ENCODE measurements at places on chromosomes 4 and X.

DNA sequence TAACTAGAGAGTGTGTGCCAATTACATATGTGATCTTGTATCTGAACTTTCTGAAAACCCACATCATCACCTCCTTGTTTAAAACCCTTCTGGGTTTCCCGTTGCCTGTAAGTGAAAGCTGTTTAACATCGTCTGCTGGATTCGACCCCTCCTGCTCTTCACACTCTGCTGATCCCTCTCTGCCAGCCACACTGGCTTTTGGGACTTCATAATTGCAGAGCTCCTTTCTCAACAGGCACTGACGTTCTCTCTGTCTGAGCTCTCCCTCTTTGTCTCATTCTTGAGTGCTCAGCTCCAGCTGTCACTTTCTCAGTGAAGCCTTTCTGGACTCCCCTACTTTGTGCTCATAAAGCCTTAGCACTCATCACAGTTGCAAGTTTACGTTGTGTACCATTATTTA lies 153.9 kb downstream of the CEP135 start:
- no peak for DNase-seq

DNA sequence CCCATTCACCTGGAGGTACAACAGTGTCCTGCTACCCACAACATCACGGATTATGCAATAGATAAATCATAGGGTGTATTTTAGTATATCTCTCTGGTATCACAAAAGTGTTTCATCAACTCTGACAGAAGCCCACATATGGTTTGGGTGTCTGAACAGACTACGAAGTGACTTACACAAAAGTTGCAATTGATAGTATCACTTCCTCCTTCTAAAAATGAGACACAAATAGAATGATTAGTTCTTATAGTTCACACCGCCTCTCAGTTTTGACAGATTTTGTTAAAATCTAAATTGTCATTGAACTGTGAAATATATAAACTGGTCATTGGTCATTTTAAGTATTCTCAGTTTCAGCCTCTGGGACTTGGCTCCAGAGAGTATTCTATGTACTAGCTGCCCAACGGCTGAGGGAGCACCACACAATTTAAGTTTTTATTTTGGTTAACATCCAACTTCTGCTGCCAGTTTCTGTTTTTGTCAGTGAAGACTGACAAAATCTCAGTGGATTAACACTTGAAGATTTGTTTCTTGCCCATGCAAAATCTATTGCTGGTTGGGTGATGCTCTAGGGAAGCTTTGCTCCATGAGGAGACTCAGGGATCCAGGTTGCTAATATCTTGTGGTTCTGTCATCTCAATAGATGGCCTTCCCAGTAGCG lies 113.8 kb upstream of the PUDP start:
- no peak for DNase-seq

GRCh38 chr4:140450352-140450751 lies 22.9 kb upstream of the CLGN start:
- no peak for DNase-seq

GRCh38 chr4:13633671-13634070 lies 6.1 kb upstream of the BOD1L1 start:
- DNase-seq, result no peak

GRCh38 chr4:58749206-58749605 lies 1639.0 kb upstream of the IGFBP7 start:
- peak; percentile 28 for DNase-seq

- DNase-seq, result no peak
Observed at GRCh38 chrX:10208953-10209352, 52.2 kb downstream of the CLCN4 start.

DNA sequence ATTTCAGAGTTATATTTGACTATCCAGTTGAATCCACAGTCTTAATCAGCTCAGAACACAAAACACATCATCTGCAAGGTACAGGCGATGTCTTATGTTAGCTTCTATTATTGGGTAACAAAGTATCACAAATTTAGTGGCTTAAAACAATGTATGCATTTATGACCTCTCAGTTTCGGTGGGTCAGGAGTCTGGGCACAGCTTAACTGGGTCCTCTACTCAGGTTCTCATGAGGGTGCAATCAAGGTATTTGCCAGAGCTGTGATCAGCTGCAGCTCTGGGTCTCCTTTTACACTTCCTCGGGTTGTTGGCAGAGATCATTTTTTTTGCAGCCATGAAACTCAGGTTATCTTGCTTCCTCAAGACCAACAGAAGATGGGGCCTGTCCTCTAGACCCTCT lies 498.9 kb downstream of the IDS start:
- DNase-seq, result no peak

- DNase-seq, result no peak
Observed at GRCh38 chr4:11446155-11446811, 17.6 kb upstream of the HS3ST1 start.

DNA sequence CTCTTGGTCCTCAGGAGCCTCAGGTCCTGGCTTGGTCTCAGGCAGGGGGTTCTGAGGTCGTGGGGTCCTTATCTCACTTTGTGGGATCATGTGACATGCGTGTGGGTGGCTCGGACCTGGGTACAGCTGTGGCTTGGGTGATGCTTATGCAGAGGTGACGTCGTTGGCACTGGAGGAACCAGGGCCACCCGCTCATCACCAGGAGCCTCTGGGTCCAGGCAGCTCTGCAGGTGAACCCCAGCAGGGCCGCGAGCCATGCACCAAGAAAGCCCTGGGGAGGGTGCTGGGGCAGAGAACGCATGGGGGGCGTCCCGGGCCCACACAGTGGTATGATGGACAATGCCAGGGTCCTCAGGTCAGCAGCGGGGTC lies 8.7 kb downstream of the ATP5ME start:
- DNase-seq, result no peak

DNA sequence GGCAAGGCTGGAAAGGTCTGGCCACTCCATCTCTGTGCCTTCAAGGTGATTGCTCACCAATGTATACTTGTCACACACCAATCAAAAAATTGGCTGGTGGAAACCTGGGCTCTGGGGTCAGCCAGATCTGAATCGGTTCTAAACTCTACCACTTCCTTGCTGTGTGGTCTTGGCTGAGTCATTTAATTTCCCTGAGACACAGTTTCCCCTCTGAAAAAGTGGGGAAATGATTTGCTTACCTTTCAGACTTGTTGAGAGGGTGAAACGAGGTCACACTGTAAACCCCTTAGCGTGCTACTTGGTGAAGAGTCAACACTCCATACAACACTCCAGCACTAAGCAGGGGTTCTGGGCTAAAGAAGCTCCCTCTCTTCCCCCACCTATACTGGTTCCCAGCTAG lies 252.3 kb upstream of the ZIC3 start:
- DNase-seq, result no peak

DNA sequence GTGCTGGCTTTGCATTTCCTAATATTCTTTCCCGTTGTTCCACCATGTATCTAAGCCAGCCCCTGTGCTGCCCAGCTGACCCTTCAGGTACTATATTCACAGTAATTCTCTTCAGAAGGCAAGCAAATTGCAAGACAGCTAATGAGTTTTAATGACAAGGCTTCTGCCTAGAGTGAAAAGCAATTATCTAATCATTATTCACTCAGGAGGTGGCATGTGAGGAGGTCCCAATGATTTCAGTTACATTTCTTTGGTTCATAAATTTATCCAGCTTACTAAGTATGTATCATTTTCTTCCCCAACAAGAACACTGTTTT lies 123.0 kb downstream of the RASGEF1B start:
- DNase-seq, result no peak

DNA sequence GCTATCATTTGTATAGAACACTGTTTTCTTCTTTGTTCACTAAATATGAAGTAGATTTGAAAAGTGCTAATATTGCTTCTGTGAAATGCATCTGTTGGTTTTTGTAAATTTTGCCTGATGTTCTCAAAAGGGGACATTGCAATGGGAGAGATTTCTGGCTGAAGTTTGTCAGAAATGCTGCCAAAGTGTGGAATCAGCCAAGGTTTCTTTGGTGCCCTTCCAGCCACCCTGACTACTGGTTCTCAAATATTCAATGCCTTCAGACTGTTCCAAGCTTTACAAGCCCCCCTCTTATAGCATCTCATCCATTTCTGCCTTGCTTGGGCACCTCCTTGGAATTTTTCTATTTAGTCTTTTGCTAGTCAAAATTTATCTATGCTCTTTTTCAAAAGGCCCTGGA lies 60.6 kb upstream of the TMLHE start:
- no peak for DNase-seq

All from NCI-H1436 treated with DMSO at 0.1 percent for 48 hours (cell line).